Stimulated activated CD4-positive, alpha-beta T cell treated with anti-CD3 and anti-CD28 coated beads, TNF-alpha, amount 100 ng/mL, for 1 hour (primary cell): ENCODE measurements at places on chromosomes 12 and 14.

DNA sequence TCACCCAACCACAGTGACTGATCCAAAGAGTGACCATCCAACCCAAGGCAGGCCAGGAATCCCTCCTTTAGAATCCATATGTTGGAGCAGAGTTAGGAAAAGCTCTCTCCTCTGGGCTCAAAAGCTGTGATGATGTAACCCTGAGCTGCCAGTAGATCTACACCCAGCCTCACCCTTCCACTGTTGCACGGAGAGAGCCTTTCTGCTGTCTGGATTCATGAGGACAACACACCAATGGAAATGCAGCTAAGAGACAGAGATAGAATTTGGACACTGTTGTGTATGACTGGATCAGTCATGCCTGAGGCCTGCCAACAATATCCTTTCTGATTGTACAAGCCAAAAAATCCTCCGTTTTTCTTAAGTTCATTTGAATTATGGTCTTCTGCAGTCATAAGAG lies 4.4 kb upstream of the OR6J1 start:
- DNase-seq, result no peak

GRCh38 chr12:52575256-52575655 lies 1.6 kb upstream of the KRT74 start:
- no peak for DNase-seq

- no peak for DNase-seq
Observed at GRCh38 chr12:131860472-131861260, 32.5 kb downstream of the MMP17 start.

DNA sequence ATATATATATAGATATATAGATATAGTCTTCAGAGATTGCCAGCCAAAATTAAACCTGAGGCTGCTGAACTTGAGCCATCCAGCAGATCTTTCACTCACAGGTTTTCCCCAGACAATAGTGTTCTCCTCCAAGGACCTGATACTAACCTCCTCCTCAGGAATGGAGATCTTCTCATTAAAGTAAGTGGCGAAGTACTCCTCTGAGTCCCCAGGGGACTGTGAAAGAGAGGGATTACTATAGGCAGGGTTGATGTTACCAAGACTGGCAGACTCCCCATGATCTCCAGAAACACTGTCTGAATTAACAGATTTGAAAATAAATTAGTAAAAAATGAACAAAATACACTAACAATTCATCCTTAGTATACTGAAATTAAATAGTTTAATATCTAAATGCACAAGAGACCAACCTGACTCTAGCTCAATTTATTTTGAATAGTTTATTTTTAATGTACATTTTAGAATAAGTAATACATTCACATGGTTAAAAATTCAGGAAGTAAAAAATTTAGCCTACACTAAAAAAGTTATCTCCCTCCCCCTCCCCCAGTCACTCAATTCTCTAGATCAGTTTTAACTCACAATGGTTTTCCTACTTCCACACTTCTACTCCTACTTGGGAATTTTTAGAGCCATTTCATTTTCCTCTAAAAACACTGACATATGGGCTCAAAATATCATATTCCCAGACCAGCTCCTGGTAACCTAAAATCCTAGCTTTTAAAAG lies 17.7 kb downstream of the SLC11A2 start:
- no peak for DNase-seq

DNA sequence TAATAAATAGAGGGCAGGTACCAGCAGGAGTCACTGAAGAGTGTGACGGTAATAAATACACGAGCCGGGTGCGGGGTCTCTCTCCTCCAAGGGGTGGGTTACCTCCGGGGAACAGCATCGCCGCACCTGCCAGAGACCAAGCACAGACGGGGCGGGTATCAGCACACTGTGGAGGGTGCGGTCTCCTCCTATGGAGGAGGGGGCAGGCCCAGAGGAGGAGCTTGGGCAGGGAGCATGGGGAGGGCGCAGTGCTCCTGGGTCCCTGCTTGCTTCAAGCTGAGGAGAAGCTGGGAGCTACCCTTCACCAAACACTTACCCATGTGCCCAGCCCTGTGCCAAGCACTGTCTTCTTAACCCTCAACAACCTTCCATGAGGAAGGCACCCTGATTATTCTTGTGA lies 12.8 kb downstream of the PGF start:
- DNase-seq, result no peak

GRCh38 chr14:28772613-28773012 lies 6.0 kb downstream of the FOXG1 start:
- no peak for DNase-seq

GRCh38 chr12:40691913-40692764 lies at the start of gene CNTN1:
TSS of gene CNTN1 (plus strand) at chr12:40692439.
- DNase-seq, result no peak

GRCh38 chr12:121227294-121227693 lies 17.4 kb downstream of the P2RX4 start:
- no peak for DNase-seq

DNA sequence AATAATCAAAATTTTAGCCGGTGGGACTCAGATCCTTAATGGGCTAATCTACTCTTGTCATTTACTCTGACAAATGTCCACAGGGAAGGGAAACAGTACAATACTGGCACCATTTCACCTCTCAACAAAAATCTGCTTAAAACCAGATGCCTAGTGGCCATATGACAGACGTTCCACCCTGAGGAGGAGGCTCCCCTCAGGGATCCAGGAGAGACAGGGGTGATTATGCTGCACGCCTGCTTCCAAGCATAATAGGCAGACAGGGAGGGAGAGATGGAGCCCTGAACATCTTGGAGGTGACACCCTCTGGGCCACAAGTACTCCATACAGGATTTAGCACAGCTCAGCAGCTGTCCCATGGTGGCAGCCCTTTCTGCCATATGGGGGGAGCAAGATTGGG lies 24.8 kb upstream of the AKAP6 start:
- DNase-seq, result no peak

DNA sequence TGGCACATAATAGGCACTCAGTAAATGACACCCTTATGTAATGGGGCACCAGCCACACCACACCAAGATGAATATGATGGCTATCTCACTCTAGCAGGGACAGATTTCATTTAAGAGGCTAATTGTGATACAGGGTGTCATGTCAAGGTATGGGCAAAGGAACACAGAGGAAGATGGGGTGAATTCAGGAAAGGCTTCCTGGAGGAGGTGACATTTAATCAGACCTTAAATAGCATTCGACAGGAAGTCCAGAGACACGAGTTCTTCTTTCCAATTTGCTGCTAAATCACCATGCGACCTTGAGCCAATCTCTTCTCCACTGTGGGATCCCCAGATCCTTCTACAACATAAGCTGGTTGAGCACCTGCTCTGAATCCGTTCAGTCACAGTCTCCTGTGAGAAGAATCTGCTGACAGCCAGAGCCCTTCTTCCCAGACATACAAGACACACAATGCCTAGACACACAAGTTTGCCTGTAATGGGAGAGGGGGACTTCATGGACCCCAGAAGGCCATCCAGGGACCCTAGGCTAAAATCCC lies 1.5 kb upstream of the DTX1 start:
- no peak for DNase-seq

- no peak for DNase-seq
Observed at GRCh38 chr14:92575748-92576303, 62.2 kb downstream of the RIN3 start.

DNA sequence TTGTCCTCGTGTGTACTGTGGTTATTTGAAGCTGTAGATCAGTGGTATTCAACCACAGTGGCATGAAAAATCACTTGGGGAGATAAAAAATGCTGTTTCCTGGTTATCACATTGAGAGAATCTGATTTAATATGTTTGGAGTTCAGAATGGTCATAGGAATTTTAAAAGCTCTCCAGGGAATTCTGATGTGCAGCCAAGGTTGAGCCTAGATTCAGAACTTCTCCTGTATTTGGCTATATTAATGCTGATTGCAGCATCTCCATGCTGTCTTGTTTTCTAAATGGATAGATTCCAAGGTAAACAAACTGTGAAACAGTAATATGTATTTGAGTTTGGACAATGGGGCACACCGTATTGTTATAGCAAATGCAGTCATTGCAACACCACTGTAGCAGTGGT lies 982.2 kb upstream of the FBXO33 start:
- DNase-seq, result no peak

DNA sequence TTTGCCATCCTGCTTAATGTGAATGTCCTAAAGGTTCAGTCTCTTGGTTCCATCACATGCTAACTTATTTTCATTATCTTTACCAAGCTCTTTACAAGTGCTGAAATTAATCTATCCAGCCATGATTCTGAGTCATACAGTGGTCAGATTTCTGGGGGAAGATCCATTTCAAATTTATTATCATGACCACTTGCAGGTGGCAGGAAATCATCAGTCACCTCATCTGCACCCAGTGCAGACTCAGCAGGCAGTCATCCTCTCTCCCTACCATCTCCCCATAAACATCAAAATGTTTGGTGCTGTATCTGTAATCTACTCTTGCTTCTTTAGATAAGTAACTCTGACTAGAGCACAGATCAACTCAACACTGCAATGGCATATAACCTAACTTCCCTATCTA lies 23.5 kb downstream of the ATG14 start:
- no peak for DNase-seq

- no peak for DNase-seq
Observed at GRCh38 chr12:94240171-94240570, 91.8 kb downstream of the PLXNC1 start.

DNA sequence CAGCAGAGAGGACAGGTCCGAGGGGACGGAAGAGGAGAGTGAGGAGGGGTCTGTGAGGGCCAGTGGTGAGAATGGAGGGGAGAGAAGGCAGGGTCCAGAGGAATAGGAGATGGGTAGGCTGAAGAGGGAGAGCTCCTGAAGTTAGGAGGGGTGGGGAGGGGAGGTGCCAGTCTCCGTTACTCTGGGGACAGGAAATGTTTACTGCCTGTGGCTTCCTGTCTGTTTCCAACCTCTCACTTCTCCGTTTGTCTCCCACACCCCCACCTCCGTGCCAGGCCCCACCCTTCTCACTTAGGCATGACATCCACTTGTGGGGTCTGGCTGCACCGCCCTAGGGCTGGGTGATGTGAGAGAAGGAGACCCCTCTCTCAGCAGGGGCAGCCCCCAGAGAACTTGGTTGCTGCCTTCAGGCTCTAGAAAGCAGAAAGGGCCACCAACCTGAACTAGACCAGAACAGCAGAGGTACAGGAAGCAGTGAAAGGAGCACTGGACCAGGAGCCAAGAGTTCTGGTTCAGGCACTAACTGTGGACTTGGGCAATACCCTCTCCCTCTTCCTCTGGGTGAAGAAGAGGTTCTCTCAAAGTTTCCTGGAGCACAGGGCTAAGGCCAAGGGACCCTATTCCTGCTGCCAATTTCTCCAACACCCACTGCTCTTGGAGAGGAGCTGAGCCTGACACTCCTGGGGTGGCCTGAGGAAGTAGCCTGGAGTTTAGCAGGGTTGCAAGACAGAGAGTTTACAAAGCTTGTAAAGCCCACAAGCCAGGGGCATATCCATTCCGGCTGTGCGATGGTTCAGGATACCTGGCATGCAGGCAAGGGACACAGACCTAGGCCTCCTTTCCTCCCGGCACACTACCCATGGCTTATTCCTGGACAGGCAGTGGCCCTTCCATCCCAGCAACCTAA lies 5.5 kb downstream of the ITGA5 start:
- DNase-seq, result no peak

- DNase-seq, result peak; percentile 51
Observed at GRCh38 chr14:35814371-35815005, 5.4 kb upstream of the RALGAPA1 start.

- DNase-seq, result no peak
Observed at GRCh38 chr12:110844551-110845338, 2.0 kb upstream of the CCDC63 start.

- DNase-seq, result no peak
Observed at GRCh38 chr14:61434311-61434710, 112.9 kb downstream of the PRKCH start.

GRCh38 chr12:44441155-44441554 lies 435.0 kb downstream of the NELL2 start:
- DNase-seq, result no peak

DNA sequence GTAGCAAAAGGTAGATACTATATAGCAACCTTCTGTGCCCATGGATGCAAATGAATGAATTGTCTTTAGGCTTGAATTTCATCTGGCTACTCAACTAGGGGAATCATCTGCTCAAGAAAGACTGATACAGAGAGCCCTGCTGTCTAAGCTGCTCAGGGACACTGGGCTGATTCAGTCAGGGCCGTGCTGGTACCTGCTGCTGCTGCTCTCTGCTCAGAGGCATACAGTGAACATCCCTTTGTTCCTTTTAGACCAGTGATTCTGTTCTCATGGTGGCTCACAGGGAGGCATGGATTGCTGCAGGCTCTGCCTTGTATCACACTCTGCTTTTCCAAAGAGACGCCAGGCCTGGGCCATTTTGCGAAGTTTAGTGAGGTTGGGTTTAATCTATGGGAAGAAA lies 14.1 kb downstream of the EIF2B2 start:
- no peak for DNase-seq

GRCh38 chr12:2535583-2536204 lies 259.1 kb upstream of the FKBP4 start:
- no peak for DNase-seq

DNA sequence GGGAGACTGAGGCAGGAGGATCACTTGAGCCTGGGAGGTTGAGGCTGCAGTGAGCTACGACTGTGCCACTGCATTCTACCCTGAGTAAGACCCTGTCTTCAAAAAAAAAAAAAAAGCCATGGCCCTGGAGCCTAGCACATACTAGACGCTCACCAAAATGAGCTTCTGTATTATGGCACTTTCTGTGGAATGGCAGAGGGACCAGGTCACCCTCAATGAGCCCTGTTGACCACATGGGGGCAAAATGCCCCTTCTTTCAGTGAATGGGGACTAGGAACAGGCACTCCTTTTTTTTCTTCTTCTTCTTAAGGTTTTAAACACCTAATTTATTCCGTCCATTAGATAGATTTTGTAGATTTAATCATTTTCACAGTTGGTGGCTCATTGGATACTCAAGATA lies 50.5 kb downstream of the FAM222A start:
- no peak for DNase-seq

DNA sequence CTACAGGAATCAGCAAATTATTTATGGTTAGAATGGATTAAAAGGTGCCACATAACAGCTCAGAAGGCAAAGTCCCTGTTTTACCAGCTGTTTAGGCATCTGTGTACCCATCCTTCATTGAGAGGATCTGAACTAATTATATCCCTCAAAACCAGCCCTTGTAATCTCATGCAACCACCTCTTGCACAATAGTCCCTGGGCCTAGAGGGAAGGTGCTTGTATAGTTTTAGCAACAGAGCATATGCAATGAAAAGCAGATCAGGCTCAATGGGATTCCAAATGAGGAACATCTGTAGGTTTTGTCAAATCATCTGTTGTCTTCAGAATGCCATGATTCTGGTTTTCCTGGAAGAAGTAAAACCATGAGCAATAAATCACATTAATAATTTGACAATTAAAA lies 26.0 kb upstream of the GLIPR1L2 start:
- no peak for DNase-seq

DNA sequence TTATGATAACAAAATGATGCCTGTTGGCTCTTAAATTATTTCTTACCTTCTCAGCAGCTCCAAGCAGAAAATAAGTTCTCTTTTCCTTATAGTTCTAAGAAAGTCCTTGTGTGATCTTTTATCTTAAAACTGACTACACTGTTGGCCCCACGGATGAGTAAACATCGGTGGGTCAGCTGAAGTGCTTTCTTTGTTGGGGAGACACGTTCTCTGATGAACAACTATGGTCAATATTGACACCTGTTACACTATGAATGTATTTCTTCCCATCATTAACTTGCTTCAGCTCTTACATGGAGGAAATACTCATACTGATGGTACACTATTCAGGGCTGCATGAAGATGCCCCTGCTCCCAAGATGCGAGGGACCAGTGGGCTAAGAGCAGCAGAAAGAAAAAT lies 110.8 kb upstream of the EEA1 start:
- DNase-seq, result no peak

- DNase-seq, result no peak
Observed at GRCh38 chr14:101719708-101720107, 41.8 kb upstream of the PPP2R5C start.
